Activated T-helper 1 cell treated with anti-CD3 and anti-CD28 coated beads, Interleukin-2, amount 50 U/mL, for 16 hours (primary cell): ENCODE measurements at places on chromosomes 5 and 9.
A peak's percentile ranks its signal among the peaks of the same experiment; 100 is the strongest.

DNA sequence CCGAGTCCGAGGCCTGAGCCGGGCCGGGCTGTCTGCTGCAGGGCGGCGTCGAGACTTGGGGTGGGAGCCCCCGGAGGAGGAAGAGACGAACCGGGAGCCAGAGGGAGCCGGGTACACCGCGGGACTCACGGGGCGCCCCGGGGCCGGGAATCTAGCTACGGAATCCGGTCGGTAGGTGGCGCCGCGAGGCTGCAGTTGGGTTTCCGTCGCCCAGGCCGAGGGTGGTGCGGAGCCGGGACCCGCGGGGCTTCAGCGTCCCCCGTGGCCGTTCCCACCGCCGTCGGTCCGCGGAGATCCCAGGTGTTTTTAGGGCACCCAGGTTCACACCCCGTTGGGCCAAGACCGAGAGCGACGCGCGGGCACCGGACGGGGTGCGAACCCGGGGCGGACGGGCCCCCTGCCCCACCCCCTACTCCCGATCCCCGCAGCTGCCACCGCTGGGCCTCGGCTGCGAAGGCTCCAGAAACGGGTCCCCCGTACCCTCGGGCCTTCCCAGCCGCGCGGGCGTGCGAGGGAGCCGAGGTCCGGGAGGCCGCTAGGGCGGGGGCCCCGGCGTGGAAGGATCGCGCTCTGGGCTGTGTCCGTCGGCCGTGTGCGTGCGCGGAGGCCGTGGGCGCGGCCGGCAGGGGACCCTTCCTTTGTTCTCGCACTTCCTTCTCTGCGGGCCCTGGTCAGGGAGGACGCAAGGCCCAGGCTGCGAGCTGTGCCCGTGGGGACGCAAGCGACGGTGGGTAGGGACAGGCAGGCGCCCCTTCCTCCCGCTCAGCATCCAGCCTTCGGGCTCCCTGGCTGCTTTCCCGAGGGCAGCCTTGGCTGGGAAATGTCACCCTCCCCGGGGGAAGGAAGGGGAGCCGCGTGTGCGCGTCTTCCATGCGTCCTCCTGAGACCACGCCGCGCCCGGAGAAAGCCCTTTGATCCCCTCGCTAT lies 146.6 kb downstream of the GAPVD1 start:
- peak; percentile 62 for DNase-seq

DNA sequence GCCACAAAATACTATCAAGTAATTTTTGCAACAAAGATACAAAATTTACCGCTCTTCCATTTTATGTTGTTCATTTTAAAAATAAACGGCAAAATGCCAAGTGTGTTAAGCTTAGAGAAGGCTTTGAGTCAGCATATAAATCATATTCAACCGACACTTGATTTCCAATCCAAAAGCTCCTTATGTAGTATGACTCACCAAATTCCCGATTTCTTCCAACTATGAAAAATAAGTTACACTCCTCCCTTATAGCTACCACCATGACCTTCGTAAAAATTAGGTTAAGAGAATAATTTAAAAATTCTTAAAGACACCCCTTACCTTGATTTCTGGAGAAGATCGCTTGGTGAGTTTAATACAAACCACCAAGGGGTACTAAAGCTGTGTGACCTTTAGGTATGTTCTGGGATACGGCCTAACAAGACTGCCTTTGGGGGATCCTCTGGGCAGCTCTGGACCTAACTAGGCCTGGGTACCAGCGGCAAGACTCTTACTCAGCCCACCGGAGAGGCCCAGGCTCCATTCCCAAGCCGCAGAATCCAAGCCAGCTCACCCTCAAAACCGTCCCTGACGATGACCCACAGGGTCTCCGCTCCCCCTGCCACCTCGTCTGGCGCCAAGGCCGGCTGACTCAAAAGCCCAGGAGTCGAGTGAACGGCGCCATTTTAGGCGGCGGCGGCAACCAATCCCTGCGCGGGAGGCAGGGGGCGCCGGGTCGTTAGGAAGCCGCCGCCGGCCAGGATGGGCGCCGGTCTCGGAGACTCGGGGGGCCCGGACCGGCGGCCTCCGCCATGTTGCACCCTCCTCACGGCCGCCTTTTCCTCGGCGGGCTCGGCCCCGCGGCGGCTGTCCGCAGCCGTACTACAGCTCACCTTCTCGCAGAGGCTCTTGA lies 739 bp downstream of the PPP2CA start:
- peak; percentile 48 for DNase-seq

DNA sequence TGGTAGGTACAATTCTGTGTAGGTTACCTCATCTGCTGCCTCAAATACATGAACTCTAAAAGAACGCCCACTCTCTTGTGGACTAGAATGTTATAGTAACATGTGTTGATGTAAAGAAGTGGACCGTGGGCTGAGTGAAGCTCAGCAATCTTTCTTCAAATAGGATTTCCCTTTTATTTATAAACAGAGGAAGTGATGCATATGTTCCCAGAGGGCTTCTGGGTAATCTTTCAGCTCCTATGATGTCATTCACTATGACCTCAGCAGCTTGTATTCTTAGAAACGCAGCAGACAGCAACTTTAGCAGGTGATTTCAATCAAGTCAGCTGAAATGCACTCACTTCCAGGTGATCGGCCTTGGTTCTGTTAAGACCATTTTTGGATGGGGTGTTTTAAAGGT lies 14.4 kb downstream of the F2RL2 start:
- no peak for DNase-seq

DNA sequence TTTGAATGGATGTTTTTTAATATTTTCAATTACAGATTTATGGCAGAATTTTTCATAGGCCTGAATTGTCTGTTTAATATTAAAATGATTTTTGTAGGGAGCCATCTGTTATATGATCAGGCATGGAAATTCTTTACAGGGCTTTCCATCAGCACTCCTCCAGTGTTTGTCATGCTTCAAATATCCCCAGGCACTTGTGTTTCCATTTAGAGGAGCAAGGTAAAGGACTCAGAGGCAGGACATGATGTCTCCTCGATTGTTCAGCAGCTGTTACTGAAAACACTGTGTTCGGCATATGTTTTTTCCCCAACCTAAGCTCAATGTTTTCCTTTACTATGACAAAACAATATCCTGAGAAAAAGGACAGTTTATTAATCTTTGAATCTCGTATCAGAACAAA lies 172.3 kb upstream of the RFX3 start:
- DNase-seq = no peak

GRCh38 chr9:36407122-36407723 lies 7.2 kb upstream of the RNF38 start:
- DNase-seq = peak; percentile 33

DNA sequence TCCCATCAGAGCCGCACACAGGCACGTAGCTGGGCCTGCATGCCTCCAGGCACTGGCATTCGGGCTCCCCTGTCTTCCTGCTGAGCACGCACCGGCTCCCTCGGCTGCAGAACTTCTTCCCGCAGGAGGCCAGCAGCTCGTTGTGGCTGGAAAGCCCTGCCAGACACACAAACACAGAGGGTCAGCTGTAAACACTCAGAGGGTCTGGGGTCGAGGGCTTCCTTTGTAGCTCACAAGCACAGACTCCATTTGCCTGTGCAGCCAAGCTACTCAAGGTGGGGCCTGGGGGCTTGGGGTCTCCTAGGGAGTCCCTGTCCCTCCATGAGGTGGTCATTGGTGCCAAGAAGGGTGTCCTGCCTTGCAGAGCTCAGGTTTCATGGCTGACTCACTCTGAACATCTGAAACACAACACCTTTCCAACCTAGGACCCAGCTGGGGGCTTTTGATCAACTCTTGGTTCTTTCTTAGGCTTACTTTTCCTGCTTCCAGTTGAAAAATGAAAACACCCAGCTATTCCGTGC lies 211.4 kb downstream of the FSTL4 start:
- no peak for DNase-seq

DNA sequence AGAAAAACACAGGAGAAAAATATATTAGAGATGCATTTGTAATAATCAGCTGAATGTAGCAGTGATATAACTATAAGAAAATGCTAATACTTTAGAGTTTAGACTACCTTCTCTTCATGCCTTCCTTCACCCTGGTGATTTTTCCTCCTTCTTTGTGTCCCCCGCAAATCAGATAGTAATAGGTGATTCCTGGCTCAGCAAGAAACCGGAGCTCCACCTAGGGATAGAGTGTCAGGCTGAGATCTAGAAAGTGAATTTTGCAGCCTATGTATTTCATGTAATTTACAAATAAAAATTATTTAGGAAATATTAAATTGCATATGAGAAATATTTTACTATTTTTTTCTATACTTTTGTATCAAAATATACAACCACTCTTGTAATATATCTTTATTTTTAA lies 109.8 kb upstream of the ST8SIA4 start:
- no peak for DNase-seq

DNA sequence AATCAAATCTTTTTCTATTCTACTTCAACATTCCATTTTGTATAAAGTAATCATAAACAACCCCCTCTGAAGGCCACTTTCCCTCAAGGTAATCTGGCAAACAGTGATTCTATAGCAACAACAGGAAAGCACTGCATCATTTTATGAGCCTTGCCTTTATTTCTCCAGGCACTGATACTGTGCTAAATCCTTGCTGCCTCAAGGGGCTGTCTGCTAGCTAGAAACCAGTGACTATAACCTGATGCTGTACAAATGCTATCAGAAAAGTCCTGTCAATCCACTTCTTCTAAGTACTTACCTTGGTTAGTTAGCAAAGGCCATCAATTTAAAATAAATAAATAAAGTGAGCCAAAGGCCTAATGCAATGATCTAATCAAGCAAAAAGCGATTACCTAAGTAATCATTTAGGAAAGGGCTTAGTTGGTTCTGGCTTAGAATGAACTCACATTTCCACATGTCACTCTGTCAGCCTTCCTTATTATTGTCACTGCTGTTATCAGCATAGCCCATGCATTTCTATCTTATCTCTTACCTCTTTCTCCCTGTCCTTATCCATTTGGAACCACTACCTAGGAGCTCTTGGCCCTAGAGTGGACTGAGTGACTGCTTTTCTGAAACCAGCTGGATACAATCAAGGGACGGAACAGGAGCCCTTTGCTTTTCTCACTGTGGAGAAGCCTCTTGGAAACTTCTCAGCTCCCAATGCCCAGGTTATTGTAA lies 246.1 kb upstream of the MEF2C start:
- DNase-seq = no peak

GRCh38 chr5:181204826-181205760 lies at the start of gene TRIM7:
TRIM7 (minus strand) TSS chr5:181205196; CDS start chr5:181205110, 86 bp downstream.
- DNase-seq = no peak

DNA sequence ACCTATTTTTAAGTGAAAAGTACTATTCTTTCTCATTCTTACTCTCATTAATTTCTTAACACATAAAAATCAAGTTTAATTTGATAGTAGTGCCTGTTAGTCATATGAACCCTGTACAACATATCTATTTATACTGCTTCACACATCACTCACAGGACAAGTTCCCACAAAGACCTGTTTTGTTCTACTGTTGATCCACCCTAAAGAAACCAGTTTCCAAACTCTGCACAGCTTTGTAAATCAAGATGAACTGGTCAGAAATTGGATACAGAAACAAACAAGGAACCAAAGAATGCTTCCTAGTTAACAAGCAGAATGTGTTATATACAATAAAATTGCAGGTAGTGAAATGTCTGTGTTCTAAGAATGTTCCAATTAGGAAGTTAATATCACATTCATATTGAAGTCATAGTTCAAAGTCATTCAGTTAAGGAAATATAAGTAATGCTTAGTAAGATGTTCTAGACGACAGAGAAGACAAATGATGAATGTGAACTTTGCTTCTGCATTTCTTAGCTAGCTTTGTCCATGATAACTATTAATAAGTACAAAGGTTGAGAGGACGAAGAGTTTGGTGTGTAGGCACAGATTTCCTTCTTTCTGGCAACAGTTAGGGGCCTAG lies 33.4 kb downstream of the C9orf85 start:
- DNase-seq = no peak

DNA sequence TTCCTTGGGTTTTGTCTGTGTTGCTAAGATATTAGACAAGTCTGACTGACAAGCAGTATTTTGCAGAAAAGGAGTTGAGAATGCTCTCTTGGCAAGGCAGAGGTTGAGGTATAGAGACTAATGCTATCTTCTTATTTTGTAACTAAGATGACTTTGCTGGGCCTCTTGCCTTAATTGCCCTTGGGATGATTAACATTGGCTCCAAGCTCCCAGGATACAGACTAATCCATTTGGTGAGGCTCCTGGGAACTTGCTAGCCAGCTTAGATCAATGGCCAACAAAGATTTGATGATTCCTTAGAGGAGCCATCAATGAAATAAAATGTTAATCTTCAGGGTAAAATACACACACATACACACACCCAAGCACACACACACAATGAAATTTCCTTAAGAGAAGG lies 28.7 kb upstream of the AP3B1 start:
- no peak for DNase-seq

DNA sequence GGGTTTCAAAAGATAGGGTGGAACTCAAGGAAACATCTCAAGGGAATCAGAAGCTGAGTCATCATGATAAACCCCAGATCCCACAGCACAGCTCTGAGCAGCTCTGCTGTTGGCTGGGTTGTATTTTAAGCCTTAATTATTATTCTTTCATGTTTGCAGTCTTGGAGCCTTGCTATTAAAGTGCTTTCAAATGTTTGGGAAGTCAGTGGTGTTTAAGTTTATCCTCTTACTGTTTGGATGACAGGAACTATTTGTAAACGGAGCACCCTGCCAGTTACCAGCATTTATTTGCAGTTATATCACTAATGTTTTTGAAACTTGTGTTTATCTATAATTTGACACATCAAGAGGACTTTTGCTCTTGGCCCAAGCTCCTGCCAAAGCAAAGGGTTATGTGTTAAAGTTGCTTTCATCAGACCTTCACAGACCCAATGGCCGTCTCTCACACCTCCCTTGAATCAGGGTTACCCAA lies 141.1 kb upstream of the SPDL1 start:
- DNase-seq = no peak

- no peak for DNase-seq
These were observed 22.7 kb downstream of the CYFIP2 start for GRCh38 chr5:157288405-157289163.

DNA sequence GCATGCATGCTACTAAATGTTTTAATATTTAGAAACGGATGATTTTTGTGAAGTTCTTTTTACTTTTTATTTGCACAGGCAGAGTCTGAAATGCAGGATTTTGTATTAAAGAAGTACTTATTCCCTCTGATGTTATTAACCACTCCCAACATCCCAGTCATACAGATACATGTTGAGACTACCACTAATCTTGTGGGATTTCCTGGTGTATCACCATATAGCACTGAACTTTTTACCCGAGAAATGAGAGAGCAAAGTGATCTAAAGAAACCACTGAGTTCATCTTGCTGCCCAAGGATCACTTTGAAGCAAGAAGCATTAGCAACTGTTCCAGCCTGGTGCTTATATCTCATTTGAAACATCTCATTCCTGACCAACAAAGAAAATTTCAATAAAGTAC lies 443.8 kb downstream of the BNC2 start:
- DNase-seq = no peak

DNA sequence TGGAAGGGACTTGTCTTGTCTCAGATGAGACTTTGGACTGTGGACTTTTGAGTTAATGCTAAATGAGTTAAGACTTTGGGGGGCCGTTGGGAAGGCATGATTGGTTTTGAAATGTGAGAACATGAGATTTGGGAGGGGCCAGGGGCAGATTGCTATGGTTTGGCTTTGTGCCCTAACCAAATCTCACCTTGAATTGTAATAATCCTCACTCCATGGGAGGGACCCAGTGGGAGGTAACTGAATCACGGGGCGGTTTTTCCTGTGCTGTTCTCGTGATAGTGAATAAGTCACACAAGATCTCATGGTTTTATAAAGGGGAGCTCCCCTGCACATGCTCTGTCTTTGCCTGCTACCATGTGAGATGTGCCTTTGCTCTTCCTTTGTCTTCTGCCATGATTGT lies 72.1 kb downstream of the RAI14 start:
- DNase-seq = no peak

- no peak for DNase-seq
These were observed 281.6 kb downstream of the PTPRD start for GRCh38 chr9:10331157-10331556.

GRCh38 chr5:35233121-35233520 lies 2.8 kb upstream of the PRLR start:
- no peak for DNase-seq
